Islet precursor cell (in vitro differentiated cells): ENCODE measurements at places on chromosomes 11 and 22.

- DNase-seq: no peak
Measured at GRCh38 chr11:116901964-116902688, 64.7 kb upstream of the APOA1 start.

DNA sequence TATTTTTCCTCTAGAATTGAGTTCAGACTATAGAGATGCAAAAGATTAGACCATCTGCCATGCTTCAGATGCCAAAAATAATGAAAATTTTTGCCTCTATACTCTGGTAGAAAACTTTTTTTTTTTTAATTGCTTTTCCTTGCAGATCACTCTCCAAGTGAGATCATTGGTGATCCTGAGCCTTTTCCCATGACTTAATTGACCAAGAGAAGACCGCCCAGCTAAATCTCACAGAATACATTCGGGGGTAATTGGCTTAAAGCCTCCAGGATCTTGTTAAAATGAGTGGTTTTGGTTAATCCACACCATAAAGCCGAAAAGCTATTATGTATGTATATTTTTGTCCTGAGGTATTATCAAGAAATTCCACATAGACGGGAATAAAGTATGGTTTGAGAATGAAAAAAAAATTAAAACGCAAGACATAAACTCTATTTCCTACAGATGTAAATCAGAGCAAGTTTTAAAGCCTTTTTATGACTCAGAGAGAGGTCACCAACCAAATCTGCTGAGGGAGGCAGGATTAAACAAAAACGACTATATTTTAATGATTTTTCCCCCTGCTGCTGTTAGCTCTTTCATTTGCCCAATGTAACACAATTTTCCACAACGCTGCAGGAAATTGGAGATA, 64.0 kb downstream of the PARVA start:
- no peak for DNase-seq

DNA sequence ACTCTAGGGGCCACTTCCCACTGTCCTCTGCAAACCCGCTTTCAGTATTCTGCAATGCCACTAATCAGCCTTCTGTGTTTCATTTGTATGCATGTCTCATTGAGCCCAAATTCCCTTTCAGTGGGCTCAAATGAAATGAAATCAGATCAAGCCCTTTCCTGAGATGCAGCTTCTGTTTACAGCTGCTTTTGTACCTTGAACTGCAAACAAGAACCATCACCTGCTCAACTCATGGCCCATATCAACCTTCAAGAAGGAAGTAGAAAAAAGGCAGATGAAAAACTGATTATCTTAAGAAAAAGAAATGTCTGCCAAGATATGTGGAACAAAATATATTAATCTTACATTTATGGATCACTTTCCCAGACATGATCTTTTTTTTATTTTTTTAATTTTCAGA, 141.1 kb upstream of the ARHGAP42 start:
- no peak for DNase-seq

DNA sequence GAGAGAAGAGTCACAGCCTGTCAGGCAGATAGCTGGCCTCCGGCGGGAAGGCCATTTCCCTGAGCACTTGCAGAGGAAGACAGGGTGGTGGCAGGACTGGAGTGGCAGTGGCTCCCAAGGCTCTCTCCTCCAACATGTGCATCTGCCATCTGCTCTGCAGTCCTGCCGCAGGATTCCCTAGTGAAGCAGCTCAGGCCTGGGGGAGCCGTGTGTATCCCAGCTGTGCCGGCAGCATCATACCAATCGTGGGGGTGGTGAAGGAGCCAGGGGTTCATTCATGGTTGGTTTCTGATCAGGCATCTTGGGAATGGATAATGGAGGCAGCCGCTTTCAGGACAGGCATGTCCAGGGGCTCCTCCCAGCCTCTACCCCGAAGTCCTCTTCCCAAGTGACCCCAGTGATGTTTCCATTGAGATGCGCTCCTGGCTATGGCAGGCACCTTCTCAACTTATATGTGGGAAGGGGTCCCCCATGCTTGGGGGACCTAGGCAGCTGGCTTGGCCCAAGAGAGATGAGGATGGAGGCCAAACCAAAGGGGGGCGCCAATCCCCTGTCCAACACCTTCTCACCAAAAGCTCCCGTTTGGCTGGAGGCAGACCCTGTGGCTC, 6.1 kb downstream of the TAGLN start:
- DNase-seq: no peak

DNA sequence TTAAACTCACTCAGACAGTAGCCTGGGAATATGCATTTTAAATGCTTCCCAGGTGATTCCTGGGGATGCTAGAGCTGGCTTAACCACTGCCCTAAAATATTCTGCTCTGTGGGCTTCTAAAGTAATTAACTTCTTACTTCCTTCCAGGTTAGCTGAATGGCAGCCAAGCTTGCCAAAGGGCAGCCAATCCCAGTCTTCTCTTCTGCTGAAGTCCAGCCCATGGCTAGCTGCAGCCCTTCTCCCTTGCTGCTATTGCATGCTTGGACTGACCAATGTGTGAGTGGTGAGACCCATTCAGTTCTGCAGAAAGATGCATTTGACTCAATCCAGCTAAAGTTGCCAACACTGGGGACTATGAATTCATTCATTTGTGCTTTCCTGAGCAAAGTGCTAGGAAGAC, 411.9 kb downstream of the SOX6 start:
- DNase-seq: peak; percentile 52

DNA sequence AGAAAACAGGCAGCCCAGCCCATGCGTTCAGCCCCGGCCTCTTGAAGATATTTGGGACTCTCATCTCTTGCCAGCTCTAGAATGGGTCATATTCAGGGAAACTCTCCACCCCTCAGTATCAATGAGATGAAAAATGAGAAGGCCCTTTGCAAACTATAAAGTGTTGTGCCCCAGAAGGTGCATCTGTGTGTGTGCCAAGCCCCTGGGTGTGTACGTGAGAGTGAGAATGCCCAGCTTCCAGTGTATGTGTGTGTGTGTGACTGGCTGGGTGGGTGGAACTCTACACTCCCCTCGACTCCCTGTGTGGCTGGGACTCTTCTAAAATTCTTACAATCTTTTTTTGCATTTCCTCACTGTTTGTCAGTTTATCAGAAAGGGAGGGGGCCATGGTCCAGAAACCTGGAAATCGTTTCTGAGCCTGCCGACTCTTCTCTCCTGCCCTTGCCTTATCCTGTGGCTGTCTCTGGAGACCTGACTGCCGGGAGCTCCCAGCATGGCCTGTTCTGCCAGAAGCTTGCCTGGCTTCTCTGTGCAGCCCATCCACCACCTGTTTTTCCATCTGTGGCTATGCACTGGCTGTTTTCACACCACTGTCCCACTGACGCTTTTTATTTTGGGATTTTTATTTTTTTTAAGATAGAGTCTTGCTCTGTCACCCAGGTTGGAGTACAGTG, 1.2 kb downstream of the P2RY6 start:
- peak; percentile 57 for DNase-seq

DNA sequence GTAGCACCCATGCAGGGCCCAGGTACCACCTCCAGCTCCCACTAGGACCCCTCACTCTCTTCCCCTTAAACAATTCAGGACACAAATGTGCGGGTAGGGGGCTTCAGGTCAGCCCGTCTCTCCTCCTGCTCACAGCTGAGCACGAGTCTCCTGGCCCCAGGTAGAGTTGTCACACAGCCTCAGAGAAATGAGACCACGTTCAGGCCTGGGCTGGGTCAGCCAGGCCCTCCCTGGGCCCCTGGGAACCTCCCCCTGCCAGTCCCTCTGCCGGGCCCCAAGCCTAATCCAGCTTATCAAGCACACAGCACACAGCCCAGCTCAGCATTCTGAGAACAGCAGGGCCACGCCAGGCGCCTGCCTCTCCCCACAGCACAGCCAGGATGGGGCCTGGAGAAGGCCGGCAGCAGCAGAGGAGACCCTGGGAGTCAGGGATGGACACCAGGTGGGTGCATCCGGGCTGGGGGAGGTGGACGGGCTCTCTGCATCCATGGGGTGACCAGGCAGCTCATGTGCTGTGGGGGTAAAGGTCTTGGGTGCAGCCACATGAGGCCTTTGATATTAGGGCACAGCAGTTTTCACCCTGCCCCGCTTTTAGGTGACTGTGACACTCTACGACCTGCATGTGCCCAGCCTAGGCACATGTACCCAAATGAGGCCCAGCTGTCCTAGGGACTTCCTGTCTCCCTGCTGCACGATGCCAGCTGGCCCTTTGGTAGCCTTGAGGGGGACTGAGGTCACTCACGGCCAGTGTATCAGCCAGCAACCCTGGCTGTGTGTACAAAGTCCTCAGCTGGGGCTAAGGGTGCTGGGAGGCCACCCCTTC, 87.0 kb downstream of the MORC2 start:
- no peak for DNase-seq

GRCh38 chr22:30031764-30032455, 48.4 kb upstream of the HORMAD2 start:
- no peak for DNase-seq

DNA sequence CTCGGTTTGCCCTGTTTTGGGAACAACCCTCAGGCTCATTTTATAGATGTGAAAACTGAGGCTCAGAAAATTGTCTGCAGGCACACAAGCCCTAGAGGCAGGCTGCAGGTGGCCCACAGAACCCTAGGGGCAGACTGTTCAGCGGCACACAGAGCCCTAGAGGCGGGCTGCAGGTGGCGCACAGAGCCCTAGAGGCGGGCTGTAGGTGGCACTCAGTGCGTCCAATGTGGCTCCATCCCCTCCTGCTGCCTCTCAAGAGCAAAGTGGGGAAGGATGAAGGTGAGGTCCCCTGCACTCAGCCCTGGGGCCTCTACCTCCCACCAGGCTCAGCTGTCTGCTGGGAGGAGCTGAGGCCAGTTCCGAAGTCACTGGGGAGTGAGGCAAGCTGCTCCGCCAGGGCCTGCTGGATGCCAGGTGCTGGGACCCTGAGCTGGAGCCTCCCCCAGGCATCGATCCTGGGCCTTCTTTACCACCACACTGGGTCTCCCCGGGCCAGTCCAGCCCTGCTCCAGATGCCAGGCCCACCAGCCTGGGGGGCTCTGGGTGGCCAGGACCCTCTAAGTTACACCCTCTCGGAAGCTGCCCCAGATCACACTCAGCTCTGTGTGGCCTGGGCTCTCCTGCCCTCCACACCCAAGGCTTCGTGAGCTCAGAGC, 2.3 kb downstream of the ACY3 start:
- DNase-seq: peak; percentile 60

- no peak for DNase-seq
Measured at GRCh38 chr11:32391956-32392553, 43.3 kb downstream of the WT1 start.

DNA sequence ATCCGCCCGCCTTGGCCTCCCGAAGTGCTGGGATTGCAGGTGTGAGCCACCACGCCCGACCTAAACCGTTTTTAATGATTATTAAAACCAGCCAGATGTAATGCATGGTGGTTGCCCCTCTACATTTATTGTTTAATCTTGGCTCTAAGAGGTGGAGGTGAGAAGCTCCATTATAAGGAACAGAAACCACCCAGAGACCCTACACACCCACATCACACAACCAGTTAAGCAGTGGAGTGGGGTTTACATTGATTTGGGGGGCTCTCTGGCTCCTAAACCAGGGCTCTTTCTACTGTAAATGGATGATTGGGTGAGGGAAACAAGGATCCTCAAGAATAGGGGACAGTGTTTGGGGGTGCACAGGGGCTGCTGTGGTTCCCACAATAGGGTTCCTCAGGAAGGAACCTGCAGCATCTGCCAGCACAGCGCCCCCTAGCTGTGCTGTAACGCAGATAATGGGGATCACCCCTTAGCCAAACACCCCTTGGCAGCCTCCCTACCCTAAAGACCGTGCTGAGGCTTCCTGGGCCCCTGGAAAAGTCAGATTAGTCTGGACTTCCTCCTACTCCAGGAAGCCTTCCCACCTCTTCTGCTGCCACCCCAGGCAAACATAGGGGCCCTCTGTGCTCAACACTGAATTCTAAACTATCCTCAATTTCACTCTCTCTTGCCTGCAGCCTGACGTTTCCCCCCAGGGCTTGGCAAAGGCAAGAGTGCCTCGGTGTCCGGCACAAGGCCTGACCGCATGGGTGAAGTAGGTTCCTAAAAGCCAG, 2.4 kb downstream of the MPST start:
- DNase-seq: no peak

DNA sequence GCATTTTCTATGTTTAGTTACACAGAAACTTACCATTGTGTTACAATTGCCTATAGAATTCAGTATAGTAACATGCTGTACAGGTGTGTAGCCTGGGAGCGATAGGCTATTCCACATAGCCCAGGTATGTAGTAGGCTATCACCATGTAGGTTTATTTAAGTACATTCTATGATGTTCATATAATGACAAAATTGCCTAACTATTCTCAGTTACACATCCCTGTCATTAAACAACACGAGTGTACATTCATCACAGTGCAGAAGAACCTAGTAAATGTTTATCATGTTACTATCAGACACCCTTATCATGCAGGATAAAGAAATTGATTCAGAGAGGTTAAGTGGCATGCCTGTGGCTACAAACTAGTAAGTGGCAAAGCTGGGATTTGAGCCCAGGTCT, 28.4 kb upstream of the BMAL1 start:
- no peak for DNase-seq

DNA sequence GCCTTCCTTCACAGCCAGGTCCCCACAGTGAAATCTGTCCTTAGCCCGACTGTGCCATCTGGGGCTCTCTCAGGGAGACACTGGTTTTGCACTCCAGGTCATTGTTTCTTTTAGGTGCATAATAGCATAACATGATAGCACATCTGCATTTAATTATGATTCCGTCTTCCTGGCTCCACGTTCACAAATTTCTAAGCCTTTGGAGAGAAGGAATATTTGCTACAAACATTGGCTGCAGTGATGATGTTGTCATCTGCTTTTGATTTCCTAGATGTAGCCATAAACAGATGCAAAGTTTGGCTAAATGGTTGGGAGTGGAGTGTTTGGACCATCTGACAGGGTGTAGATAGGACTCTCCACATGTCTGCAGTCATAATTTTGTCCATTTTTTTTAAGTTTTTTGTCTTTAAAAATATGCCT, 12.0 kb upstream of the CAT start:
- no peak for DNase-seq

DNA sequence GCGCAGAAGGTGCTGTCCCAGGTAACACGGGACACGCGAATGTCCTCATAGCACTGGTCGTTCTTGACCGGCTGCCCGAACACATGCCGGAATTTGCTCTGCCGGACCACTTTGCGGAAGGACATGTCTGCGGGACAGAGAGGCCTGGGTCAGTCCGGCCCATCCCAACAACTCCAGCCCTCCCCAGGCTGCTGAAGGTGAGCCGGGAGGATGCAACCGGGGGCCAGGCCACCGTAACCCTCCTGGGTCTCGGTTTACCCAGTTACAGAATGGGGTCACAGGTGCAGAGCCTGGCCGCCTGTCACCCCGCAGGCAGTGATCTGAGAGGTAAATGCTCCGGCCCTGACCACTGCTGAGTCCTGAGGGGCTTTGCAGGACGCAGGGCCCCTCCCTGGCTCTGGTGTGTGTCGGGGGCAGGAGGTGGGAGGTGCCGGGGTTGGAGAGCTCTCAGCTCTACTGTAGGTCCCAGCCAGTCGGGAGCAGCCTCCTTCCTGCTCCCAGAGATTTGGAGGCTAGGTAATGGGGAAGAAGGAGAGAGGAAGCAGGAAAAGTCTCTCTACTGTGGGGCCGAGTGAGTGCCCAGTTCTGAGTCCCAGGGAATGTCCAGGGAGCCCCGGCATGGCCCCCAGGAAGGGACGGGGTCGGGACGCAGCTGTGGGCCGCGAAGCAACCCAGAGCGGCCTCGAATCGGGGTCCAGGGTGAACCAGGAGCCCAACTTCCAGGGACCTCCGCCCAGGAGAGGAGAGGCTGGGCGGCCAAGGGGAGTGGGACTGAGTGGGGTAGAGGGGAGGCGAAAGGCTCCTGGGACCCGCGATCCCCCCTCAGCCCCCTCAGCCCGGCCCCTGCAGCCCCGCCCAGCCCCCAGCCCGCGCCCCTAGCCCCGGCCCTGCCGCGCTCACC, 522 bp downstream of the CORO1B start:
- DNase-seq: no peak
